Hypothalamus (tissue), 51 donors: ENCODE measurements at places on chromosomes 6 and 20.

DNA sequence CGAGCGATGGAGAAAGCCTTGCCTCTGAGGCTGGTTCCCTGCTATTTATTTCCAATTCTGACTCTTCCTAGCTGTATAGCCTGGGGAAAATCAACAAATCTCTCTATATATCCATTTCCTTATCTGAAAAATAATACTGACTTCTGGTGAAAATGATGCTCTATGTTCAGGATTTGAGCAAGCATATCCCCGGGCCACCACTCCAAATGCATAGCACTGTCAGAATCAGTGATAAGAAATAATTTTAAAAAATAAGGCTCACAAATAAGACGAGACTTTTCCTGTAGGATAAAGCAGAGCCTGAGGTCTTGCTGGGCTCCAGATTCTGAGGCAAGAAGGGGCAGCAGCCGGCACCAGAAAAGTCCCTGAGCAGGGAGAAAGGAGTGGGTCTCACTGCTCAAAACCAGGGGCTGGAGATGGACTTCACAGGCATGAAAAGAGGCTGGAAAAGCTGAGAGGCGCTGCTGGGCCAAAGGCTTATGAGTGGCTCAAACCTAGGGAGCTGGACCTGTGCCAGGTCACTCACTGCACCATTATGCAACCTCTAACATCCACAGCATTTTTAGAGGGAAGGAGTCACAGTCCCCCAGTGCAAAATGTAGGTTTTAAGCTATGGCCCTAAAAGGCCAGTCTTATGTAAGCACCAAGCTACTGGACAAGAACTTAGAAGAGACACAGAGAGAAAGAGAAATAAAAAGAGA is 48.1 kb upstream of the SLC17A4 start:
- no peak for DNase-seq

GRCh38 chr6:155195903-155196302 is 67.9 kb upstream of the CLDN20 start:
- no peak for DNase-seq

DNA sequence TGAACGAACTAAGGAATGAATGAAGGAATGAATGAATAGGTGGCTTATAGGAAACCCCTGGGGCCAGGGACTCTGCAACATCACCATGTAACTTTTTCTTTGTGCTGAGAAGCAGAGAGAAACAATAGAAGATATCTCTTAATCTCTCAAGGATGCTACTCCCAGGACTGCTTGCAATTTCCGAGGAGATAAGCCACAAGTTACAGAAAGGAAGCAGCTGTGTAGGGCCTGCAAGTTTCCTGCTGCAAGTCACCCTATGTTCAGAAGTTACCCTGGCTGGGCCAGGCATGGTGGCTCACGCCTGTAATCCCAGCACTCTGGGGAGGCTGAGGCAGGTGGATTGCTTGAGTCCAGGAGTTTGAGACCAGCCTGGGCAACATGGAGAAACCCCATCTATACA is 7.3 kb upstream of the MAVS start:
- DNase-seq: no peak

GRCh38 chr20:39736434-39737327 is 774.5 kb downstream of the DHX35 start:
- no peak for DNase-seq

- DNase-seq: no peak
Observed at GRCh38 chr20:23234311-23235078, 116.1 kb upstream of the NXT1 start.

DNA sequence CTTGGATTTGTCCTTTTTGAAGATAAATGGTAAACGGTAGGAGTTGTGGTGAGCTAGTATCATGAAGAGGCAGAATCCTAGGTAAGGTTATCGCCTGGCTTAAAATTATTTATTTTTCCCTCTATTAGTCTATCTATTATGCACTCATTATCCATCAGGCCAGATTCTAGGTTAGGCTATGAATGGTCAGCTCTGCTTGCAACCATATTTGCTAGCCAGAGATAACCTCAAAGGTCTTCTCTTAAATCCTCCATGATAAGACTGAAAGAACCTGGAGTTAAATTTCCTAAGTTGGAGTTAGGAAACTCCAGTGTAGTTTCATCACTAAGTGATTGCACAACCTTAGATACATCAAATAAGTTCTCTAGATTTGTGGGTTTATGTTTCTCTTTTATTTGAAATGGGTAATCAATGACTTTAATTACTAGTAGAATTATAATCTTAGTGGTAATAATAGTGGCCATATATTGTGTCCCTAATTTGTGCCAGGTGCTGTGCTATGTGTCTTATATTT is 302.1 kb upstream of the RUNX2 start:
- no peak for DNase-seq

DNA sequence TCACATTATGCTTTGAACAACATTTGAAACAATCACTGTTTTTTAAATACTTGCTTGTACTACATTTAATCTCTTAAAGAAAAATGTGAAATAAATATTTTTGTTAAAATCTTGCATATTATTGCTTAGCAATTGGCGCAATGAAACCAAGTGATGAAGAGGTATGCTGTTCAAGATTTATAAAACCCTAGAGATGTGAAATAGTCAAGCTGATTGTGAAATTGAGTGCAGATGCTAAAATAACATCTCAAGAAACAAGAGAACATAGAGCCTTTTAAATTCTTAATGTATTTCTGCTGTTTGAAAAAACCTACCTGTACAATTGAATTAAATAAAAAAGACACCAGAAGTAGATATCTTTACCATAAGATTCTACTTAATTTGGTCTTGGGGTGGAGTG is 179.2 kb upstream of the MCHR2 start:
- DNase-seq: no peak

- DNase-seq: no peak
Observed at GRCh38 chr6:142401838-142402237, 100.0 kb downstream of the ADGRG6 start.

GRCh38 chr6:146598772-146599405 is at the start of gene ADGB:
TSS of gene ADGB (plus strand) at chr6:146598972. CDS start at chr6:146599041, 69 bp downstream.
- no peak for DNase-seq

DNA sequence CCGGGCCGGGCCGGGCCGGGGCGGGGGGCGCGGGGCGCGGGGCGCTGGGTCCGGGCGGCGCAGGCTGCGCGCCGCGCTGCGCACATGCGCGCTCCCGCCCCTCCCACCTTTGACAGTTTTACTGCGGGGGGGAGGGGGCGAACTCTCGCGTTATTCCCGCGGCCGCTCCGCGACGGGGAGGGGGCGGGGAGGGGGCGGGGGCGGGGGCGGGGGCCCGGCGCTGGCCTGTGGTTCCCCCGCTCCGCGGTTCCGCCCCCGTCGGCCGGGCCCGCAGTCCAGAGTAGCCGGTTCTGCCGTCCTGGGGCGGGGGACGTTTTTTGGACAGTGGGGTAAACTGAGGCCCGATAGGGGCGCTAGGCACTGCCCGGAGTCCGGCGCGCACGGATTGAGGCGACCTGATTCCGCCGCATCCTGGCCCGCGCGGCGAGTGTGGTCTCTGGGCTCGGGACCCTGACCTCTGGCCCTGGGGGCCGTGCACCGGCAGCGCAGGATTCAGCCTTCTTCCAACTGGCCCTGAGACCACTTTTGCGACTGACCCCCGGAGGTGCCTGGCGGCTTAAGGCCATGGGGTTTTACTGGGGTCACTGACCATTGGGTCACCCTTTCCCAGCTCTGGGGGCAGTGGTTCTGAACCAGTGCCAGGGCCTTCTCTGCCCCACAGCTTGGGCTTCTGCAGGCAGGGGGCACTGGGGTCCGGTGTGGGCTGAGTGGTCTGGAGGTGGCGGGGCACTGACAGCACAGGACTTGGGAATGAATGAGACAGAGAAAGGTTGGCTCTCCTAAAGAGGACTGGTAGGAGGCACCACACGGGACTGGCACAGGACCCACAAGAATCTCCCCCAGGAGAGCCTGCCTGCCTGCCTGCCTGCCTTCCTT is at the start of gene ZNF512B:
Gene ZNF512B, minus strand, starts transcription at position 93 of the 876 bp plus-strand sequence. CDS start 1,980 bp downstream, outside the sequence.
- DNase-seq: no peak

- no peak for DNase-seq
Observed at GRCh38 chr6:140744659-140745320, 1370.3 kb upstream of the CITED2 start.

- DNase-seq: no peak
Observed at GRCh38 chr20:61352346-61353260, 100.5 kb downstream of the CDH4 start.

DNA sequence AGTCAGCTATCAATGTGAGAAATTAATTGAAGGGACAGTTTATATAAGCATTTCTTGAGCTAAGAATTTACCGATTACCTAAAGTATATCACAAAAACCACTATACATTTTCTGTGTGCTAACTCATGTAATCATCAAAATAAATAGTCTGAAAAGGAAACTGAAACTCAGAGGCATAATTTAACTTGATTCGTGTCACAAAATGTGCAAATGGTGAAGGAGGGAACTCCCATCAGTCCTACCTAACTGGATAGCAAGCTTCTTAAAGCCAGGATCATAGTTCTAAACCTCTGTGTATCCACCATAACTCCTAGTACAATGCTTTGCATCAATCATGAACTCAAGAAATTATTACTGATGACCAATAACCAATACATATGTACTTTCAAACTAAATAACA is 91.0 kb downstream of the ASCC3 start:
- DNase-seq: no peak

DNA sequence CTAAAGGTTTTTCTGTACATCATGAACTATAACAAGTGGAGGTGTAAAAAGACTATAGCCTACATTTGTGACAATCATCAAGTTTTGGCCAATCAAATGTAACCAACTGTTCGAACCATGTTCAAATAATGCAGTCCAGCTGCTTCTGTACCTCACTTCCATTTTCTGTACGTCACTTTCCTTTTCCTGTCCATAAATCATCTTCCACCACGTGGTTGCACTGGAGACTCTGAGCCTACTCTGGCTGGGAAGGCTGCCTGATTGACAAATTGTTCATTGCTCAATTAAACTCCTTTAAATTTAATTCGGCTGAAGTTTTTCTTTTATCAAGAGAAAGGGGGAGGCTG is 270.4 kb upstream of the JARID2 start:
- no peak for DNase-seq

- no peak for DNase-seq
Observed at GRCh38 chr6:36643977-36644376, 34.5 kb upstream of the CDKN1A start.

DNA sequence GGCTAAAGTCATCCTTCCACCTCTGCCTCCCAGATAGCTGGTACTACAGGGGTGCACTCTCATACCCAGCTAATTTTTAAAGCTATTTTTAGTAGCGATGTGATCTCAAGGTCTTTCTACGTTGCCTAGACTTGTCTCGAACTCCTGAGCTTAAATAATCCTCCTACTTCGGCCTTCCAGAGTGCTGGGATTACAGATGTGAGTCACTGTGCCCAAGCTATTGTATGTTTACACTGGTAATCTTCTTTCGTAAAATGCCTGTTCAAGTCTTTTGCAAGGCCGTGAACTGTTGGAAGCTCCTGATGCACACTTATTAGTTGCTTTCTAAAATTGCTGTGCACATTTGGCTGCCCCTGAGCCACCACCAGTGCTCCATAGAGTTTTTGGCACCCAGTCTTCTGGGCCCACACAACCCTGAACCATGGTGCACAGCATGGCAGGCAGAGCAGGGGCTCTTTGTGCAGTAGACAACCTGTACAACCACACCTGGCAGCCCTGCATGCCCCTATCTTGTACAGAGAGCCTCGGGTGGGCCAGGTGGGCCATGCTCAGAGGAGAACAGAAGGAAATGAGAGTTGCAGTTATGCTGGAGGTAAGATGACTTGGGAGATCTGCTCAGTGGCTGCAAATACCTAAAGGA is 33.3 kb downstream of the PDRG1 start:
- DNase-seq: no peak

- DNase-seq: no peak
Observed at GRCh38 chr6:84526631-84527030, 237.8 kb downstream of the TBX18 start.

- DNase-seq: no peak
Observed at GRCh38 chr6:85347812-85348211, 102.1 kb upstream of the NT5E start.

- no peak for DNase-seq
Observed at GRCh38 chr20:58709703-58710039, 17.1 kb downstream of the NPEPL1 start.

DNA sequence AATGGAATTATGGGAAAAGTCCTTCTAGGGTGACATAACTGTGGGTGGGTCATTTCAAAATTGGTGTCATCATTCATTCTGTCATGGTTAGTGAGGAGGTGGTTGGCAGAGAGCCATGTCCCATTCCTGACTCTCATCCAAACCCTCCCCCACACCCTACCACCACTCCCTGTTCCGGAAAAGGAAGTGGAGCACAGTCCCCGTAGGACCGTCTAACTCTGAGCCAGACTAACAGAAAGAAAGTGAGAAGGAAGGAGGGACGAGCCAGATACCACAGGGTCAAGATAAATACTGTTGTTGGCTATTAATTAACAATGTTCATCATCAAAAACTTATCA is 4.8 kb downstream of the TRIM10 start:
- DNase-seq: no peak

DNA sequence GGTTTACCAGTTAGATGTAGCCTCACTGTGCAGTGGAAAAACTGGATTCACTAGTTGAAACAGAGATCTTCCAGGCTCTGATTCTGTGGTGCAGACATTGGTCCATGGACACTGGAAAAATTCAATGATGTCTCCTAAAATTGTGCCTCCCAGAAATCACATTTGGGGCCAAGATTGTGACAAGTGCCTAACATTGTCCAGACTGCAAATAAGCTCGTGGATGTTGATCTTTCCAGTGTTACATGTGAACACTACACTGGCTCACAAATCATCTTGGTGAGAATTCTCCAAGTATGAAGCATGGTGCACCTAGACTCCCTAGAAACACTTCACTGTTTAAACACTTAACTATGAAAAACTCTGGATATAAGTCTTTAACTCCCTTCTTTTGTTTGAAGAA is 140.4 kb downstream of the HAO1 start:
- no peak for DNase-seq

DNA sequence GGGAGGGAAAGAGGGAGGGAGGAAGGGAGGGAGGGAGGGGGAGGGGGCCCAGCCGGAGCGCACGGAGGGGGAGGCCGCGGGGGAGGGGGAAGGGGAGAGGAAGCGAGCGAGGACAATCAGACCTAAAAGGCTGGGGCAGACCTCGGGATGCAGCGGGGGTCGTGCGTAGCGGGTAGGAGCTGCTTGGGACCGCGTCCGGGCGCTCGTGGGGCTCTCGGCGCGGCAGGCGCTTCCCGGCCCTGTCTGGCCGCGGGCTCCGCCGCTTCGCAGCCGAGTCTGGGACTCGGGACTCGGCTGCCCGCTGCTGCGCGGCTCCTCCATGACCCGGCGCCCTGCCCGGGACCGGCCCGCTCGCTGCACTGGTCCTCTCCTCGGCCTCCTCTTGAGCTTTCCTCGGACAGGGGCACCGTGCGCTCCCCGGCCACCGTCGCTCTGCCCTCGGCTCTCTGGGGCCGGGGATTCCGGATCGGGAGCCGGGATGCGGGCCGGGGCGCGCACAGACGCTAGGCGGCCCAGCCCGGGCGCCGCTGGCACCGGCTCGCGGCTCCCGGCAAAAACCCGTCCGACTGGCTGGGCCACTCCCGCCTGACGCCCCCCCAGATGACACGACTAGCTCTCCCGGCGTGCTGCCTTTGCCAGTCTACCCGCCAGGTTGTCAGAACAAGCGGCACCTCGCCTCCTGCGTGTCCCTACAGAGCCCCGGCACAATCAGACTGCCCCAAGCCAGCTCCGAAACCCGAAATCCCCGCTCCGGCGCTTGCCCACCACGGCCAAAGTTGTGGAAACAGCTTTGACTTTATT is 2.2 kb downstream of the TFAP2A start:
- DNase-seq: no peak

- no peak for DNase-seq
Observed at GRCh38 chr6:116945809-116946208, 68.8 kb downstream of the RFX6 start.
